Left lung (tissue), 14 donors: ENCODE measurements at places on chromosomes 13 and 19.

GRCh38 chr13:43543331-43543730 is 243.4 kb downstream of the ENOX1 start:
- no peak for DNase-seq

DNA sequence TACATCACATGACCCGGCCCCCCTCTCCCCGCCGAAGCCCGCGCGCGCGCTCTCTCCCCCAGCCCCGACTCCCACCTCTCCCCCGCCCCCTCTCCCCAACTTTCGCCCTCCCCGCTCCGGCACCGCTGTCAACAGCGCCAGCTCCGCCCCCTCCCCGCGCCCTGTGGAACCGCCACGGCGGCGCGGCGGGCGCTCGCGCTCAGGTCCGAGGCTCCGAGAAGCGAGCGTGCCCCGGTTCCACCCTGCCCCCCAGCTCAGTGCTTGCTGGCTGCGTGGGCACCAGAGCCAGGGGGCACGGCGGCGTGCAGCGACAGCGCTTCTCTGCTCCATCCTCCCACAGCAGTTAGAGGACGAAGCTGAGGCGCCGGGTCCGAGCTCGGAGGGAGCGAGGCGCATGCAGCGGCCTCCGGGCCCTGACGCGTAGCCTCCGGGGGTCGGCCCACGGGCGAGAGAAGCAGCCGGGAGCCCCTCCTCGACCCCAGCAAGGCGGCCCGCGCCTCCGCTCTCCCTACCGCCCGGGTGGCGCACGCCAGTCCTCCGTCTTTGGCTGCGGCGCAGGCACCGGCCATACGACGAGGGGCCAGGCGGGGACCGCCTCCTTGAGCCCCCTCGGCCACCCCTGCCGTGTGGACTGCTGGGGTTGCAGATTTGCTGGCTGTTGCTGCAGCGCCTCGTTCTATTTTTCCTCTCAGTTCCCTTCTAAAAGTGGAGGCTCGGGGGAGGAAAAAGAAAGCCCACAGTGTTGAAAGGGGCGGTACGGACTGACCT is 109.5 kb downstream of the KCNRG start:
- peak; percentile 98 for DNase-seq

DNA sequence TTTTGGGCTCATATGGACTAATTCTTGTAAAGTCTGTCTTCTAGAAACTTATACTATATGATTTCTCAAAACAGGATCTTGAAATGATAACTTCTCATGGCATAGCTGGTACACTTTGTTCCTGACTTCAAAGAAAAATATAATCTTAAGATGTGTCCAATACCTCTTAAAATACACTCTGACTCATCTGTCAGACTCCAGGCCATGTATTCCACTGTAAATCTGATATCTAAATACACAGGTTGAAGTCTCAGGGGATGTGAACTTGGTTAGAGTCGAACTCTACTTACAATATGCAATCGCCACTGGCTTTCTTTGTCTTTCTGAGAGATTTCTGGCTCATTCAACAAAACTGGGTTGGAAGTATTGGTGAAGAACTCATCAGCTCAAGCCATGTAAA is 99.8 kb downstream of the LACC1 start:
- DNase-seq, result no peak

DNA sequence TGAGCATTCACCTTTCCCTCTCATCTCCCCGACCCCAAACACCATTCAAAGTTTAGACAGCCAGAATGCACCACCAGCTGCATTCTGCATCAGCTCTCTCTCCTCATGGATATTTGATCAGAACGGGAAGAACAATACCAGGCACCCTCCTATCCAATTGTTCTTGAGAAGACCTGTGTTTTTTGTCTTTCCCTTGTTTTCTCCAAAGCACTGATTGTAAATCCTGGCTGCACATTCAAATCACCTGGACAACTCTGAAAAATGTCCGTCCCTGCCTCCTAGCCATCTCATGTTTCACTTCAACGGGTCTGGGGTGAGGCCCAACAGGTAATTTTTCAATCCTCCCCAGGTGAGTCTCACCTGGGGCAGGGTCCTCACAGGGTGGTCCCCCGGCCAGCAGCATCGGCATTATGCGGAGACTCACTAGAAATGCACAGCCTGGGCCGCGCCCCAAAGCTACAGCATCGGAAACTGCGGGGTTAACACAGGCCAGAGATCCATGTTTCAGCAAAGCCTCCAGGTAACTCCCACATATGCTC is 5.5 kb downstream of the IRS2 start:
- no peak for DNase-seq

DNA sequence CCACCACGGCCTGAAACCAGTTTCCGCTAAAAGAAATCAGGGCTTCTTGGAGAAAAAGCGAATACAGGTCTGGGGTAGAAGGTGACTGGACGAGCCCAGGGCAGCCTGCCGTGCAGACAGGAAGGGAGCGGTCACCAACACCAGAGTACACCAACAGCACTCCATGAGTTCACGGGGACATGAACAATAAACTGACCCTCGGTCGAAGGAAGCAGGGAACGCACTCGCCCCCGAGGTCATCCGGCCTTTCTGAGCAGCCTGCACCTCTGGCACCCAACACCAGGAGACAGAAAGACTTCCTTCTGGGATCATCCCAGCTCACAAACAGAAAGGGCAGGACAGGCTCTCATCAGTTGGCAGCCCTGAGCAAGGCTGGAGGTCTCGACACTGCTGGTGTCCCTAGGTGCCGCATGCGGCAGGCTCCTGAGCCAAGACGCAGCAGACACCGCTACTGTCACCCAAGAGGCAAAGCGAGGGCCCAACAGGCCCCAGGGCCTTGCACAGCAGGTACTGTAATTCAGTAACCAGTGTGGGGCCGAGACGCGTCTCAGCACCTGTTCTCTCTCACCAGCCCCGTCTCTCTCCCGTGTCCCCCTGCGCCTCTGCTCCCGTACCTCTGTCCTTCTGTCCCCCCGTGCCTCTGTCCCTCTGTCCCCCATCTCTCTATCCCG is 18.0 kb downstream of the DCUN1D2 start:
- no peak for DNase-seq

GRCh38 chr19:34767951-34768350 is 5.1 kb downstream of the ZNF599 start:
- no peak for DNase-seq

DNA sequence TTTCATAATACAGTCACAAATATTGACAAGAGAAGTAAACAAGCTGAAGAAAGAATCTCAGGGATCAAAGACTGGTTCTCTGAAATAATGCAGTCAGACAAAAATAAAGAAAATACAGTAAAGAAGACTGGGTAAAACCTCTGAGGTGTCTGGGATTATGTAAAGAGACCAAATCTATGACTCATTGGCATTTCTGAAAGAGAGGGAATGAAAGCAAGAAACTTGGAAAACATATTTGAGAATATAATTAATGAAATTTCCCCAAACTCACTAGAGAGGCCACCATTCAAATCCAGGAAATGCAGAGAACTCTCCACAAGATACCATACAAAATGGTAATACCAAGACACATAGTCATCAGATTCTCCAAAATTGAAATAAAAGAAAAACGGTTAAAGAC is 53.0 kb upstream of the GPC6 start:
- DNase-seq, result no peak

DNA sequence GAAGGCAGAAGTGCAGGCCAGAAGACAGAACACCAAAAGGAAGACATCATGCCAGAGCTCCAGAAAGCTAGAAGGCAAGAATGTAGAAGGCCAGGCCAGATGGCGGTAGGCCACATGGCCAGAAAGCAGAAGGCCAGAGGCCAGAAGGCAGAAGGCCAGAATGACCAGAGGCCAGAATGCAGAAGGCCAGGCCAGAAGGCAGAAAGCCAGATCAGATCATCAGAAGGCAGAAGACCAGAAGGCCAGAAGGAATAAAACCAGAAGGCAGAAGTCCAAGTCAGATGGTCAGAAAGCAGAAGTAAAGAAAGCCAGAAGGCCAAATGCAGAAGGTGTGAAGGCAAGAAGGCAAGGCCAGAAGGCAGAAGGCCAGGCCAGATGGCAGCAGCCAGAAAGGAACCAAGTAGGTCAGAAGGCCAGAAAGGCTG is 185.0 kb downstream of the TUBA3C start:
- no peak for DNase-seq

DNA sequence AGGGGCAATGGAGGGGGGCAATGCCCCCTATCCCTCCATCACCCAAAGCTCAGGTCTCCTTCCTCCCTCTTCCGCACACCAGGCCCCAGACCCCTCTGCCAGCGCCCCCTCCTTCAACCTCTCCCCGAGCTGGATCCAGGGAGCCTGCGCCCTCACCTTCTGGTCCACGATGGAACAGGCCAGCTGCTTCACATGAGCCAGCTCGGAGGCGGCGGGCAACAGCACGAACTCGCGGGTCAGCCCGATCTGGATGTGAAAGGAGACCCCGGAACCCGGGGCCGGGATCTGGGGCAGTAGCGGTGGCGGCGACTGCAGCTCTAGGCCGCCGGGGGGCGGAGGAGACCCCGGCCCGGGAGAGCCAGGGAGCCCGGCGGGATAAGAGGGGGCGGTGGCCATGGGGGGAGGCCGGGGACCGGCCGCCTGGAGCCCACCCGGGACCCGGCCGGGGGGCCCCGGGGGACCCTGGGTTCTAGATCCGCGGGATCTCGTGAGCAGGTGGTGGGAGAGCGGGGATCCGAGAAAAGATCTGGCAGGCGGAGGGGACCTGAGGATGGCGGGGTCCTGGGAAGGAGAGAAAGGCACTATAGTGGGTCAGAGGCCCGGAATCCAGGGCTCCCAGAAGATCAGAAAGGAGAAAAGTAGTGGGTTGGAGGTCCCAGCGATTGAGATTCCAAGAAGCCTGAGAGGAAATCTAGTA is 791 bp downstream of the PRKD2 start:
- no peak for DNase-seq

GRCh38 chr19:45045671-45046353 is 7.0 kb downstream of the CLASRP start:
- DNase-seq, result no peak

DNA sequence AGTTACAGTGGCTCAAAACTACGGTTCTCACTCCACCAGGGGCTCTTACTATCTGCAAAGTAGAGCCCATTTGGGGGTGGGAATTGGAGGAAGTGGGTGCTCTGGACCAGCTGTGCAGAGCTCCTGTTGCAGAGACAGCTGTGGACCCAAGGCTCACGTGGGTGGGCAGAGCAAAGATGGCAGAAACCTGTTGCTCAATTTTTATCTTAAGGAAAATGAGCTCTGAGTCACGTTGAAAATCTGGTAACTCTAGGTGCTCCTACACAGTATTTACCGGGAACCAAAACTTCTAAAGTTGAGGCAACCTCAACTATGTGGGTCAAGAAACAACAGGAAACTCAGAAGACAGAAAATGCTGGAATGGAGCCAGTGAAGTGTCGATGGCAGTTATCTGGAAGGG is 30.2 kb upstream of the SLC15A1 start:
- no peak for DNase-seq

DNA sequence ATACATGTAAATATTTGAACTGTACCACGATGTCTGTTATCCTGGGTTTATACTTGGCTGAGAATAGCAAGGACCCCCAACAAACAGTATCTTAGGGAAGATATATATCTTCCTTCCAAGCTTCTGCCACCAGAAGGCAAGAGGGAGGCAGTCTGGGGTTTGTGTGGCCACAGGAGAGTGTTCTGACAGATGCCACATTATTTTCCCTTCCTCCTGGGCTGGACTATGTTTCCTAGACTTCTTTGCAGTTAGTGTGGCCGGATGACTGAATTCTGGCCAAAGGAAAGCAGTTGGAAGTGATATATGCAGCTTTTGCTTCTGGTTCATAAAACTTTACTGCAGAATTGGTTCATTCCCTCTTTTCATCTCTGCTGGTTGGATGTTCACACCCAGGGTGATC is 39.9 kb upstream of the TMTC4 start:
- DNase-seq, result no peak

GRCh38 chr13:80348750-80349149 is 7.8 kb upstream of the SPRY2 start:
- DNase-seq, result no peak

GRCh38 chr19:947707-948539 is 22.1 kb downstream of the ARID3A start:
- DNase-seq, result peak; percentile 91
